ENCODE measurements at places on chromosomes 6 and 20. TPM values are rescaled to one million over a fixed set of nuclear protein-coding genes. Genes with fewer than 3 reads are reported as not detected.
A peak's percentile ranks its signal among the peaks of the same experiment; 100 is the strongest.

- peak overlapping the region; percentile 97 for H3K27ac ChIP-seq
- H3K27me3 ChIP-seq = no peaks in the 10 kb centered on the region
- H3K4me3 ChIP-seq = peak overlapping the region; percentile 82
- peaks cover 18% of the 10 kb centered on the region for H3K4me1 ChIP-seq
Observed at GRCh38 chr6:159693894-159694545, 979 bp upstream of the SOD2 start.

The HAO1 gene
- 0.16 TPM for total RNA-seq

The GPR63 gene
- 1.4 TPM for total RNA-seq

DNA sequence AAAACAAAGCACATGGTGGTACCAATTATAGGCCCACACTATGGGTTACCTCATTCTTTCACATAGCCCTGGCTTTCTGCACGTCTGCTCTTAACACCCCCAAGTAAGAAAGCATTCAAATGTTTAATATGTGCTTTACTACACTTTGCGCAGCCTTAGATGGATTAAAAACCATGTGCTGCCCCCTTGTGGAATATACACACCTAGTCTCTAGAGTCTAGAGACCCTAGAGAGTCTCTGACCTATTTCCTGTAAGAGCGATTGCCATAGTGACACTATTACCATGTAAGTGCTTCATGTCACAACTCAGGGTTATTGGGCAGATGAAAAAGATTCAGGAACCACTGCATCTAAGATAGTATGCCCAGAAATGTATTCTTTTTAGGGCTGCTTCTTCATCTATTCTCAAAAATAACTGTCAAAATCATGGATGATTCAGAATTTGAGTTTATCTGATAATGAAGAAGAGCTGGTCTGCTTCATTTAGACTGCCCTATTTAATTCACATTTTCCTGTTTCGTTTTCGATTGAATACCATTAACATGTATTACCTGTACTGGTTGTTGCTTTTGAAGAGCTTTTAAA is 186.3 kb downstream of the ADGB start:
- H3K27me3 ChIP-seq = no peaks in the 10 kb centered on the region
- no peaks in the 10 kb centered on the region for H3K4me1 ChIP-seq
- H3K4me3 ChIP-seq = no peak overlapping the region

- H3K36me3 ChIP-seq = no peaks in the 10 kb centered on the region
- H3K27ac ChIP-seq = no peak overlapping the region
- H3K4me3 ChIP-seq = no peak overlapping the region
- H3K4me1 ChIP-seq = no peaks in the 10 kb centered on the region
- DNase-seq = no peak
Observed at GRCh38 chr20:4613184-4613583, 108.5 kb upstream of the PRND start.

The LTA gene
- total RNA-seq = 1.3 TPM

- no peak overlapping the region for H3K4me3 ChIP-seq
- H3K36me3 ChIP-seq = no peaks in the 10 kb centered on the region
- no peaks in the 10 kb centered on the region for H3K4me1 ChIP-seq
- no peaks in the 10 kb centered on the region for H3K27me3 ChIP-seq
- no peak for DNase-seq
Observed at GRCh38 chr6:112289038-112289566, 34.7 kb upstream of the LAMA4 start.

The VAPB gene
- total RNA-seq = 24.0 TPM

DNA sequence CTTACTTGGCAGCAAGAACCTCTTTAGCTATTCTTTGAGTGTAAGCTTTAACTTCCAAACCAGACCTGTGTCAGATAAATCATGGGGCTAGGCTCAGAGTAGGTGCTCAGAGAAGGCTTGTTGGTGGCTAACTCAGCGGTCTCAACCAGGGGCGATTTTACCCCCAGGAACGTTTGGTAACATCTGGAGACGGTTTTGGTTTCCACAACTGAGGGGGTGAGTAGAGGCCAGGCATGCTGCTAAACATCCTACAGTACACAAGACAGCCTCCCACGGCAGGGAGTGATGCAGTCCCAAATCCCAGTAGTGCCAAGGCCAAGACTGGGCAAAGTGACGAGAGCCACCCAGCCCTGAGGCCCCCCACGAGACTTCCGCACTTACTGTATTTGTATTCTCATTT is 59.2 kb downstream of the RAB44 start:
- H3K27ac ChIP-seq = no peak overlapping the region
- H3K27me3 ChIP-seq = no peaks in the 10 kb centered on the region
- no peak for DNase-seq
- peaks cover 5% of the 10 kb centered on the region for H3K4me1 ChIP-seq
- no peaks in the 10 kb centered on the region for H3K36me3 ChIP-seq

The SLC32A1 gene
- total RNA-seq = not detected
